NK-92 treated with Interleukin-12 subunit alpha and Interleukin-12 subunit beta, amount 100 ng/mL, for 24 hours (cell line): ENCODE measurements at places on chromosomes 6 and 20.
A peak's percentile ranks its signal among the peaks of the same experiment; 100 is the strongest.

GRCh38 chr6:148854096-148854495 is 107.3 kb downstream of the UST start:
- no peak for DNase-seq

DNA sequence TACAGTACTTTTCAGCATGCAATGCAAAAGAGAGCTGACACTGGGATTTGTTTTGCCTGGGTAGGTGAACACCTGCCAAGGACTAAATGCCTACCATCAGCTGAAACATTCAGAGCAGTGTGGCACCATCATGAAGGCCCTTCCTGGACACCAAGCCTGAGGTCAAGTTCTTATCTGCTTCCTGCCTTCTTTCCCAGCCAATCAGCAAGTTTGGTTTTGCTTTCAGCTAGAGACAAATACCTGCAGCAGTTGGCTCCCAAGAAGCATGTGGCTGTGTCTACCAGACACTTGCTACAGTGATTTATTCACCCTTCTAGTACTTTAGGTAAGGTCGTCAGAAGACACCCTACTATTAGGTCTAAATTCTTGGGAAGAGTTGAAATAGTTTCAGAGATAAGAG is 112.8 kb downstream of the TBX18 start:
- no peak for DNase-seq

- DNase-seq = no peak
These were observed 69.4 kb downstream of the TENT5A start for GRCh38 chr6:81682858-81683620.

DNA sequence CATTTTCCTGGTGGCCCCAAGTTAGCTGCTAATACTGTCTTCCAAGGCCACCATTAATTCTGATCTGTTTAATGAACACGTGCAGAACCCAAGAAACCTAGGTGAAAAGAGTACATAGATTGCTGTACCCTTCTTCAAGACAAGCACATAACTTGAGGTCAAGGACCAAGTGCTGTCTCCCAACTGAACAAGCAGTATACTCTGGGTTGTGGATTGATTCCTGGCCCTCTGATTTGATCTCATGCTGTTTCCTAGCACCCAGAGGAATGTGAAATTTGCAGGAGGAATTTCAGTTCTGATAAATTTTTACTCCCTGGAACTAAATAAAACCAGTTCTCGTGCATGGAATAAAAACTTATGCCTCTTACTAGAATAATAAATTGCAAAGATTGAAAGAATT is 75.6 kb downstream of the MTFR2 start:
- DNase-seq = no peak

GRCh38 chr20:58818586-58819285 is 32.0 kb downstream of the GNAS-AS1 start:
- DNase-seq = peak; percentile 67
